ENCODE measurements at places on chromosomes 4 and X.

GRCh38 chrX:100648458-100649417 lies 4.7 kb downstream of the SRPX2 start:
- no peak overlapping the region for H3K27ac ChIP-seq
- no peak for DNase-seq
- H3K27me3 ChIP-seq: no peaks in the 10 kb centered on the region
- H3K36me3 ChIP-seq: no peaks in the 10 kb centered on the region

DNA sequence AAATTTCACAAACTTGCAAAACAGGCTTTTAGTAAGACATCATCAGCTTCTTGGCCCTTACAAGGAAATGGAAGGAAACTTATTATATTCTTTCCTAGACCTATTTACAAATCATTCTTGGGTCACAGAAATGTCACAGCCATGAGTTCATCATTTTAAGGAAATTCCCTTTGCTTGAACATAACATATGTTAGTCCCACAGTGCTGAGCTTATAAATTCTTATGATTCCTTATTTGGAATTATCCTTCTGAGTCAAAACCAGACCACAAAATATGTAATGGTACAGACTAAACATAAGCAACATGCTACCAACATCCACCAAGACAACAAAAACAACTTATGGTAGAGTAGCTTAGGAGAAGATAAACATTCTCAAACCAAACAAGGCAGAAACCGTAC lies 236.9 kb upstream of the CTSO start:
- no peak overlapping the region for H3K27ac ChIP-seq
- H3K36me3 ChIP-seq: no peaks in the 10 kb centered on the region
- no peaks in the 10 kb centered on the region for H3K4me1 ChIP-seq

- H3K36me3 ChIP-seq: no peaks in the 10 kb centered on the region
- no peak for DNase-seq
- H3K4me3 ChIP-seq: no peak overlapping the region
- H3K27me3 ChIP-seq: no peaks in the 10 kb centered on the region
- H3K27ac ChIP-seq: no peak overlapping the region
Measured at GRCh38 chr4:54189140-54189539, 40.0 kb upstream of the PDGFRA start.

- H3K4me1 ChIP-seq: no peaks in the 10 kb centered on the region
- no peaks in the 10 kb centered on the region for H3K36me3 ChIP-seq
- H3K27me3 ChIP-seq: no peaks in the 10 kb centered on the region
- no peak overlapping the region for H3K4me3 ChIP-seq
- H3K27ac ChIP-seq: no peak overlapping the region
- DNase-seq: no peak
Measured at GRCh38 chrX:68934922-68935321, 106.1 kb downstream of the EFNB1 start.

DNA sequence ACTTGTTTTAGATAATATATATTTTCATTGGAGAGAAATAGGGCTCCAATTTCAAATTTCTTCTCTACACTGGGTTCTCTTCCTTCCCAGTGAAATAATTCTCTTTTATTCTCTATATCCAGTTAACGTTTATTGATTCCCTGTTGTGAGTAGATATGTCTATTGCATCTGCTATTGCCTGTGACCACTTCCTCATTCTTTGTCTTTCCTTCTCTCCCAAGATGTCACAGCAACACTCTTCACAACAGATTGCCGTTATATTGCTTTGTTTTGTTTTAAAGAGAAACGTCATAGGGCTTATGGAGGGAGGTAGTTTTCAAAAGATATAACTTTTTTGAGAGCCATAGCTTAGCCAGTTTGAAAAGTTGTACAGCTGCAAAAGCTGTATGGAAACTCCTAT lies 343.8 kb downstream of the ARHGAP24 start:
- no peak overlapping the region for H3K27ac ChIP-seq
- no peaks in the 10 kb centered on the region for H3K27me3 ChIP-seq
- no peaks in the 10 kb centered on the region for H3K36me3 ChIP-seq
- H3K4me3 ChIP-seq: no peak overlapping the region
- no peaks in the 10 kb centered on the region for H3K4me1 ChIP-seq
- no peak for DNase-seq

GRCh38 chr4:26802790-26803189 lies 57.9 kb upstream of the STIM2 start:
- H3K27me3 ChIP-seq: no peaks in the 10 kb centered on the region
- no peaks in the 10 kb centered on the region for H3K36me3 ChIP-seq
- H3K4me3 ChIP-seq: no peak overlapping the region
- H3K4me1 ChIP-seq: no peaks in the 10 kb centered on the region

DNA sequence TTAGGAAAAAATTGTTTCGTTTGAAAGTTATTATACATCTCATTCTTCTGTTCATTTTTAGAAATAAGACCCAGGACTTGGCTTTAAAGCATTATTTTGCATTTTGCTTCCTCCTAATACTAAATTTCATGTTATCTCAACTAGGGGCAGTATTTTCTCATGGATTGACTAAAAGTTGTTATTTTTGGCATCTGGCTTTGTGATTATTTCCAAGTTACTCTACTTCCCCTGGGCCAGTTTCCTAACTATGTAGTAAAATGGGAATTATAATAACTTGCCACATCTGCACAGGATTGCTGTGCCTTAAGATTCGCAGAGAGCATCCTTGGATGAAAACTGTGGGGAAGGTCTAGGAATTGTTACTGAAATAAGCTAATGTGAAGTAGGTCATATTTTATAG lies 3.0 kb downstream of the RBPJ start:
- no peaks in the 10 kb centered on the region for H3K36me3 ChIP-seq
- no peak overlapping the region for H3K27ac ChIP-seq
- no peak overlapping the region for H3K4me3 ChIP-seq
- no peaks in the 10 kb centered on the region for H3K27me3 ChIP-seq
- DNase-seq: no peak

GRCh38 chr4:80075995-80076675 lies 3.1 kb upstream of the ANTXR2 start:
- no peak for DNase-seq
- H3K4me1 ChIP-seq: peaks cover 11% of the 10 kb centered on the region
- H3K27me3 ChIP-seq: no peaks in the 10 kb centered on the region
- H3K36me3 ChIP-seq: no peaks in the 10 kb centered on the region

- H3K4me1 ChIP-seq: peaks cover 4% of the 10 kb centered on the region
- no peak overlapping the region for H3K27ac ChIP-seq
- no peaks in the 10 kb centered on the region for H3K36me3 ChIP-seq
- DNase-seq: no peak
Measured at GRCh38 chrX:24018809-24019208, 8.2 kb downstream of the KLHL15 start.

- peaks cover 11% of the 10 kb centered on the region for H3K4me1 ChIP-seq
- peak within 1 kb of the TSS; percentile 95 for H3K4me3 ChIP-seq
- peak within 1 kb of the TSS; percentile 95 for H3K27ac ChIP-seq
- peak; percentile 87 for DNase-seq
- no peaks in the 10 kb centered on the region for H3K27me3 ChIP-seq
Measured at GRCh38 chr4:81471588-81472280, at the start of gene RASGEF1B. TSS of gene RASGEF1B (minus strand) at chr4:81471907. CDS start at chr4:81459508, 12,399 bp downstream.

DNA sequence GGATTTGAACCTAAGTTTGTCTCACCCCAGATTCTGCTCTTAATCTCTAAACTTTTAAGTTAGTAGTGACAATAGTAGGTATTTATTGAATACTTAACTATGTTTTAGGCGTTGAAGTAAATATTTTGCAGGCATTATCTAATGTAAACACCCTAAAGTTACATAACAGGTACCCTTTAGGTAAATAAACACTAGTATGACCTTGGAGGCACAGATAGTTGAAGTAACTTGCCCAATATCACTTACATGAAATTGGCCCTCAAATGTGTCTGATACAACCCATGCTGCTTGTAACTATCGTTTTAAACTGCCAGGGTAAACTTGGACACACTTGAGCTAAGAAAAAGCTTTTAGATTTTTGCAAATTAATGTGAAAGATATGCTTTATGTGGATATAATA lies 3.0 kb downstream of the HPRT1 start:
- no peaks in the 10 kb centered on the region for H3K4me1 ChIP-seq
- no peak overlapping the region for H3K27ac ChIP-seq
- no peaks in the 10 kb centered on the region for H3K36me3 ChIP-seq
- no peaks in the 10 kb centered on the region for H3K27me3 ChIP-seq
- no peak overlapping the region for H3K4me3 ChIP-seq

DNA sequence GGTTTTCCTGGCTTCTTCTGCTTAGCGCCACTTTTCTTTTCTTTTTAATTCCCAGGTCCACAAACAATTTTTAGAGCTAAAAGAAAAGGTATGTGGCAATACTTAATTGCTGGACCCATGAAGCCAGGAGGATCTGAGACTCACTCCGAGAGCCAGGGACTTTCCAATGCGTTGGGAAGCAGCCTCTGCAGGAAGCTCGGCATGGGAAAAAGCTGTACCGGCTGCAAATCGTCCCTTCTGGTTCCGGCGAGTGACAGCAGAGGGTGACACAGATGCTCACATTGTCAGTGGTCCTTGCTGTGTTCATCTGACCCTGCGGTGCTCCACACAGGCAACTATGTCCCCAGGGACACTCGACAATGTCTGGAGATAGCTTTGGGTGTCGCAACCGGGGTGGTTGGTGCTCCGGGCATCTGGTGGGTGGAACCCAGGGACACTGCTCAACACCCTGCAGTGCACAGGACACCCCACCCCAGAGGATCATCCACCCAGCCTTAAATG lies 164.0 kb downstream of the PRKX start:
- no peak for DNase-seq
- no peak overlapping the region for H3K4me3 ChIP-seq
- no peaks in the 10 kb centered on the region for H3K27me3 ChIP-seq
- H3K27ac ChIP-seq: no peak overlapping the region

DNA sequence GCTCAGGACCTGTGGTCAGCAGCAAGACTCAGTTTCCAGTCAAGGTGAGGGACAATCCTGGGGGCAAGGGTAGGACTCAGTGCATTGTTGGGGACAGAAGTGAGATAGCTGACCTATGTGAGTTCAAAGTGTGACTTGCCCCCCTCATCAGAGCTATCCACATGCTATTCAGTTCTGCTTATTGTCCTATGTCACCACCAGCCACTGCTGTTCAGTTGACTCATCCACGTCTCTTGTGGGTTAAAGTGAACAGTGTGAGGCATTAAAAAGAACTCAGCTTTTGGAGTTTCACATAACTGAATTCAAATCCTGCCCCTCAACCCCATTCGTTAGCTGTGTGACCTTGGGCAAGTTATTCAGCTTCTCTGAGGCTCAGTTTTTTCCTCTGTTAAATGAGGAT lies 4.4 kb upstream of the APLN start:
- no peaks in the 10 kb centered on the region for H3K36me3 ChIP-seq
- H3K27me3 ChIP-seq: peaks cover under 1% of the 10 kb centered on the region
- peaks cover 5% of the 10 kb centered on the region for H3K4me1 ChIP-seq
- H3K27ac ChIP-seq: no peak overlapping the region
- no peak for DNase-seq
- no peak overlapping the region for H3K4me3 ChIP-seq

- no peak overlapping the region for H3K27ac ChIP-seq
- no peak for DNase-seq
- no peak overlapping the region for H3K4me3 ChIP-seq
- H3K36me3 ChIP-seq: no peaks in the 10 kb centered on the region
Measured at GRCh38 chrX:133859860-133860259, 125.5 kb downstream of the GPC3 start.

- no peak for DNase-seq
- H3K27me3 ChIP-seq: no peaks in the 10 kb centered on the region
- no peaks in the 10 kb centered on the region for H3K4me1 ChIP-seq
- no peaks in the 10 kb centered on the region for H3K36me3 ChIP-seq
Measured at GRCh38 chr4:76957004-76957738, 7.6 kb downstream of the SEPTIN11 start.

GRCh38 chr4:120682981-120683380 lies 239.5 kb downstream of the PRDM5 start:
- H3K36me3 ChIP-seq: no peaks in the 10 kb centered on the region
- H3K27me3 ChIP-seq: no peaks in the 10 kb centered on the region
- no peak overlapping the region for H3K4me3 ChIP-seq
- no peaks in the 10 kb centered on the region for H3K4me1 ChIP-seq
- DNase-seq: no peak

- H3K27me3 ChIP-seq: no peaks in the 10 kb centered on the region
- H3K4me1 ChIP-seq: peaks cover 4% of the 10 kb centered on the region
- H3K27ac ChIP-seq: no peak overlapping the region
- H3K4me3 ChIP-seq: no peak overlapping the region
- no peaks in the 10 kb centered on the region for H3K36me3 ChIP-seq
Measured at GRCh38 chr4:78779280-78779679, 3.1 kb downstream of the BMP2K start.

DNA sequence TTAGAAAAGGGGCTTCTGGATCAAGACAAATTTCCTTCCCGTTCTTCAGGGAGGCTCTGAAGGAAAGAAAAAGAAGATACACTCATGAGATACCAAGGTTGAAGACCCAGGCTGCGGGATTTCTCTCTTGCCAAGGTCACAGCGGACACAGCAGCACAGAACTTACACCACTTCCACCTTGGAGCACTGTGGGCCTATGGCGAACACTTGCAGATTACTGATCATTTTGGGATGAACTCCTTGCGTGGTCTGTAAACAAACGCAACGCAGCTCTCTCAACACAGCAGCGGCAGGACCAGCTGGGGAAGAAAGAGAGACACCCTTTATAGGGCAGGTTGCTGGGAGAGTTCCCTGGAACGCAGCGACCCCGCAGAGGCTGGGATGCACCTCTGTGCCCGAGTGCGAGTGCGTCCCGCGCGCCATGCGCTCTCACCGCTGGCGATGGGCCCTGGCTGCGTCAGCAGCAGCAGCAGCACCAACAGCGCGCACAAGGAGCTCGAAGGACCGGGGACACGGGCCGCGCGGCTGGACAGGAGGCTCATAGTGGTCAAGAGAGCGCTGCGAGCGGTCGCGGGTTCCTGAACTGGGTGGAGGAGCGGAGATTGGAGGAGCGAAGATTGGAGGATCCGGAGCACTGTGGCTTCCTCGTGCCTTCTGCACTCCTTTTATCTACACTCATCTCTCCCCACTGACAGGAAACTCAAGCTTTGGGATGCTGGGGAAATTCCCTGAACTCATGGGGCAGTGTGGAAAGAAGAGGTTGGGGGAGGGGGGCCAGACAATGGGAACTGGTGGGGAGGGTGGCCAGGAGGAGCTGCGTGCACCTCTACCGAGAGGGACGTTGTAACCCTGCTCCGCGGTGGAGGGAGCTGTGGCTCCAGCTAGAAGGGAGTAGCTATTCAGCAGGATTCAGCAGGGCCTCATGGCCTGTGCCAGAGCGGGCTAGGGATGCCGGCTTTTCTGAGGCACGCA lies at the start of gene CXCL5:
TSS of gene CXCL5 (minus strand) at position 638 of the 972 bp plus-strand sequence. CDS start at position 542, 96 bp downstream.
- no peaks in the 10 kb centered on the region for H3K27me3 ChIP-seq
- no peak for DNase-seq
- no peak within 1 kb of the TSS for H3K4me3 ChIP-seq
- H3K27ac ChIP-seq: no peak within 1 kb of the TSS

GRCh38 chr4:169315530-169316343 lies 45.0 kb upstream of the SH3RF1 start:
- no peak for DNase-seq
- H3K4me1 ChIP-seq: no peaks in the 10 kb centered on the region
- no peak overlapping the region for H3K27ac ChIP-seq
- H3K4me3 ChIP-seq: no peak overlapping the region
- no peaks in the 10 kb centered on the region for H3K36me3 ChIP-seq
- H3K27me3 ChIP-seq: no peaks in the 10 kb centered on the region

DNA sequence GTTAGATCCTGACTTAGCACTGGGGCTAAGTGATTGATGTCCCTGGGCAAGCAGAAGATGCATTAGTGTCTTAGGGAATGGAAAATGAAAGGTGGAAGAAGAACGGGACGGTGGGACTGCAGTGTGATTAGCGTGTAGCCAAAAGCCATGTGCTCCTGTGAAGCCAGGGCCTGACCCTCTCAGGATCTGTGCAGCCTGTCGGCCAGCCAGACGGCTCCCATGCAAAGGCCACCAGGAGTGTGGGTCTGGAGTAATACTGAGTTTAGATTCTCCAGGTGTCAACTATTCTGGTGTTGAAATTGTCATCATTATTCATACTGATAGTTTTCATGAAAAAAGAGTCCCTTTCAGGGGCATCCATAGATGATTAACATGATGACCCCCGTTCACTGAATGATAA lies 32.0 kb downstream of the REELD1 start:
- no peak overlapping the region for H3K27ac ChIP-seq
- DNase-seq: no peak
- no peak overlapping the region for H3K4me3 ChIP-seq
- H3K27me3 ChIP-seq: no peaks in the 10 kb centered on the region
- peaks cover 10% of the 10 kb centered on the region for H3K4me1 ChIP-seq
- H3K36me3 ChIP-seq: no peaks in the 10 kb centered on the region

Data from effector memory CD4-positive, alpha-beta T cell (primary cell).